ENCODE measurements at places on chromosomes 1 and 21. TPM values are rescaled to one million over a fixed set of nuclear protein-coding genes. Genes with fewer than 3 reads are reported as not detected.

Gene VASH2
- 3.3 TPM for total RNA-seq

- no peak for DNase-seq
Observed at GRCh38 chr1:235430991-235431390, 63.8 kb downstream of the TBCE start.

Gene TMEM51
- total RNA-seq = 6.4 TPM

- DNase-seq = no peak
Observed at GRCh38 chr1:150875197-150876118, 941 bp downstream of the ARNT start.

Gene NCAM2
- total RNA-seq = 5.5 TPM

Gene HJV
- total RNA-seq = not detected

- no peak for DNase-seq
Observed at GRCh38 chr1:218298398-218298797, 13.3 kb downstream of the RRP15 start.

Gene CRABP2
- total RNA-seq = 20.9 TPM

Gene KDF1
- not detected for total RNA-seq

- DNase-seq = no peak
Observed at GRCh38 chr1:103056423-103056822, 51.9 kb downstream of the COL11A1 start.

- no peak for DNase-seq
Observed at GRCh38 chr1:178634445-178634844, 90.6 kb upstream of the RALGPS2 start.

DNA sequence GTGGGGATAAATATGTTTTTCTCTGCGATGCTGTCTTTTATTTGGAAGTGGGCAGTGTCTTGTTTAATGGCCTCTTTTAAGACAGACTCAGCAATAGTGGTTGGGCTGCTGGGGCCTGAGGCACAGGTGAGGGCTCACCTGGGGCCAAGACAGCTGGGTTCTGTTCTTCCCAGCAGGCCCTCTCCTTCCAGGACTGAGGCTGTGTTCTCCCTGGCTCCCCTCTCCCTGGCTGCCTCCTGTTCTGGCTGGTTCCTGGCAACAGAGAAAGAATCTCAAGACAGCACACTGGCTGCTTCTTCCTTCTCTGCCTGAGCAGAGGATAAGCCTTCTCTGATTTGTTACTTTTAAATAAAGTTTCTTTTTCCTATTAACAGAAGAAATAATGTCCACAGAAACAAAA is 7.4 kb upstream of the GRHL3 start:
- no peak for DNase-seq

Measured in posterior vena cava (tissue), 2 donors.